ENCODE measurements at places on chromosomes 6 and 20.
A peak's percentile ranks its signal among the peaks of the same experiment; 100 is the strongest.

GRCh38 chr6:72500669-72501068 is 121.2 kb upstream of the KCNQ5 start:
- no peak for DNase-seq

GRCh38 chr6:114218437-114219340 is 124.1 kb downstream of the HS3ST5 start:
- DNase-seq = no peak

- peak; percentile 33 for DNase-seq
These were observed 466.9 kb upstream of the NRSN1 start for GRCh38 chr6:23659125-23659524.

DNA sequence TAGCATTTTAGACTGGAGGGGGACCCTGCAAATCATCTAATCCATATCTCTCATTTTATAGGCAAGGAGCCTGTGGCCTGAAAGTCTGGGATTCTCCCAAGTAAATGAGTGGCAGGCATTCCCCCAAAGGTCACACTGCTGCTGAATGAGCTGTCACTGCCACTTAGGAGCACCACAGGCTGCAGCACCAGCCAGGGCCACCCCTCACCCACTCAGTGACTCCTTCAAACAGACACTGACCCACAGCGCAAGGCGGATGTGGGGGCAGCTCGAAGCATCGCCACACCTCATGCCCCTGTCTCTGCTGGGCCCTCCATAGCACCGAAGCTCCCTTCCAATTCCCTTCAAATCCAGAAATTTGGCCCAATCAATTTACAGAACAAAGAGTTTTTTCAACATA is 119.9 kb upstream of the ARID1B start:
- DNase-seq = no peak
